Stimulated activated CD8-positive, alpha-beta memory T cell treated with anti-CD3 and anti-CD28 coated beads, Interleukin-4, amount 100 ng/mL, for 1 hour (primary cell): ENCODE measurements at places on chromosomes 3 and 15.

GRCh38 chr3:151604891-151605290, 128.8 kb upstream of the AADACL2 start:
- DNase-seq, result no peak

DNA sequence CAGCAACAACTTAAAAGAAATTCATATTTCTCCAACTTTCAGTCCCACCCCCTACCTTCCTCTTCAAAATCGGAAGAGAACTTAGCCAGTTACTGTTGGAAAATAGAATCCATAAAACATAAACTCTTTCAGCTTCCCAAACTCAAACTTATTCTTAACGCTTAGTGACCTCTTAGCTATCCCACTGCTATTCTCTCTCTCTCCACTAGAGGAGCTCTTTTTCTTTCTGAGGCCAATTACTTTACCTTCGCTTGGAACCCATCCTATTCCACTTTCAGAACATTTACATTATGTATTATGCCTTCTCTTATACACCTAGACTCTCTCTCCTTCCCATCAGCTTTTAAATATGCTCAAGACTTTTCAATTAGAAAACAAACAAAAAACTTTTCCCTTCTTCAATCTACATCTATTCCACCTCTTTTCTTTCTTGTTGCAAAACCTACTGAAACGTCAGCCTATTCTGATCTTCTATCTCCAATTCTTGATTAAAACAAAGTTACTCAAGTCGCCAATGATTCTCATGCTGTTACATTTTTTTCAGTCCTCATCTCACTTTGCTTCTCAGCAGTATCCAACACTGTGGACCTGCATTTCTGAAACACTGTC, 13.4 kb upstream of the GHSR start:
- no peak for DNase-seq

DNA sequence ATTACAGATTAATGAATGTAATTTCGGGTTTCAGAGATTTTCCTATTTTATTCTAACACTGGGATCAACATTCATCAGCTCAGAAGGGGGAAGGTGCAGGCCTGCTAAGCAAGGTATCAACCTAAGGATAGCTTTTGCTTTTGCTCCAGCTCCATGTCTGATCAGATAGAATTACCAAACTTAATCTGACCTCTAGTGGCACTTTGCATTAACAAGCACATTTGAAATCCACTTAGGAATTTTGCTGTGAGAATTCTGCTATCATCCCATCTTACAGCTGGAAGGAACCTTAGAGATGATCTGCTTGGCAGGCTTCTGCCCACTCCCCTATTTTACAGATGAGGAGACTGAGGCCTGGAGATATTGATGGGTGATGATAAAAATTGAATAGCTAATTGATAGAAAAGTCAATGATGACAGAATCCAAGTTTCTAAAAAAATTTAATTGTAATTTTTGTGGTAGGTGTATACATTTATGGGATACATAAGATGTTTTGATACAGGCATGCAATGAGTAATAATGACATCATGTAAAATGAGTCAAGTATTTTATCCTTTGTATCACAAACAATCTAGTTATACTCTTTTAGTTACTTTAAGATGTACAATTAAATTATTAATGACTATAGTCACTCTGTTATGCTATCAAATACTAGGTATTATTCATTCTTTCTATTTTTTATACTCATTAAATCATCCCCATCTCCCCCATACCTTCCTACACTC, 209.2 kb upstream of the ZPLD1 start:
- DNase-seq, result no peak

DNA sequence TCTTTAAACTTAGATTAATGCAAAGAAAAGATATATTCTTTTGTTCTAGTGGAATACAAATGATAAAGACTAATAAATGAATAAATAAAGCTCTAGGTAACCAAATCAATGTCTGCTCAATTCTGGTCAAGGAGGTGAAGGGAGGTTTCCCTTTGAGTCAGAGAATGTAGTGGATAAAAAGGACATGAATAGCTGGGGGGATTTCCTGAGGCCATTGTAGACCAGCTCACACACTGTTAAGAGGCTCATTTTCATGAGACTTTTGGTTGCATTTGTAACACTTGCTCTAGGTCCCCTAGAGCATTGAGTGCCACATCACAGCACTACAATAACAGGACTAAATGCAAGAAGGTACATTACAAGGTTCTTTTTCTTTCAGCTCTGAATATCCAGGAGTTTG, 170.7 kb downstream of the TIGIT start:
- DNase-seq, result no peak

GRCh38 chr3:37315669-37316068, 141.3 kb upstream of the LRRFIP2 start:
- DNase-seq, result no peak

DNA sequence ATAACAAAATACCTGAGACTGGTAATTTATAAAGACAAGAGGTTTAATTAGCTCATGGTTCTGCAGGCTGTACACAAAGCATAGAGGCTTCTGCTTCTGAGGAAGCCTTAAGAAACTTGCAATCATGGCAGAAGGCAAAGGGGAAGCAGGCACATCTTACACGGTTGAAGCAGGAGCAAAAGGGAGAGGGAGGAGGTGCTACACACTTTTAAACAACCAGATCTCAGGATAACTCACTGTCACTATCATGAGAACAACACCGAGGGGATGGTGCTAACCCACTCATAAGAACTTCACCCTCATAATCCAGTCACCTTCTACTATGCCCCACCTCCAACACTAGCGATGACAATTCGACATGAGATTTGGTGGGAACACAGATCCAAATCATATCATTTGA, 54.4 kb downstream of the ATP8B4 start:
- DNase-seq, result no peak

- no peak for DNase-seq
These were observed 79.7 kb downstream of the DZIP3 start for GRCh38 chr3:108669208-108669607.

DNA sequence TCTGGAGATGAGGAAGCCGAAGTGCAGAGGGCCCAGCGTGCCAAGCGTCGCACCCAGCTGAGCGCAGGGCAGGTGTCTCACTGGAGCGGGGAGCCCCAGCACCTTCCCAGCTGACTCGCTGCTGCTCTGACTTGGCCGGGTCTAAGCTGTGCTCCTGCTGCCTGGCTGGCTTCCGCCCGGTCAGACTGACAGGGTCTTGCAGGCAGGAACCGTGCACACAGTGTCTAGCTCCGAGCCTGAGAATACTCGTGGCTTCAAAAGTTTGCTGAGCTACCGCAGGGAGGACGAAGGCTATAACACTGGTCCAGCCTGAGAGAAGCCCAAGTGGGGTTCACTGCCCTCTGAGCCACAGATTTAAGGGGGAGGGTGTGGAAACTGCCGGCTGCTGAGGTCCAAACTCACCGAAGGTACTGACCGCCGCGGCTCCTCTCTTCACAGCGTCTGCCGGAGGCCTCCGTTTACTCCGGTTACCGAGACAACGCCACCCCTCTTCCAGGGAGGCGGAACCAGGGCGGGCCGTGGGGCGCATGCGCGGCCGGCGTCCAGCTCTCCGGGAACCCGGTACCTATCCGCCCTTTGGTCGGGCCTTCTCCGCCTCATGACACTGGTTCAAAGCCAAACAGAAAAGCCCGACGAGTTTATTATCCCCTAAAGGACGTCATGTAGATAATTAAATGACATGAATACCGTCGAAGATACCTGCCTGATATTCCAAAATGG, at the start of gene CFAP44:
CFAP44 (minus strand) TSS at position 443 of the 720 bp plus-strand sequence. CDS start 7,829 bp downstream, outside the sequence.
- peak; percentile 11 for DNase-seq

DNA sequence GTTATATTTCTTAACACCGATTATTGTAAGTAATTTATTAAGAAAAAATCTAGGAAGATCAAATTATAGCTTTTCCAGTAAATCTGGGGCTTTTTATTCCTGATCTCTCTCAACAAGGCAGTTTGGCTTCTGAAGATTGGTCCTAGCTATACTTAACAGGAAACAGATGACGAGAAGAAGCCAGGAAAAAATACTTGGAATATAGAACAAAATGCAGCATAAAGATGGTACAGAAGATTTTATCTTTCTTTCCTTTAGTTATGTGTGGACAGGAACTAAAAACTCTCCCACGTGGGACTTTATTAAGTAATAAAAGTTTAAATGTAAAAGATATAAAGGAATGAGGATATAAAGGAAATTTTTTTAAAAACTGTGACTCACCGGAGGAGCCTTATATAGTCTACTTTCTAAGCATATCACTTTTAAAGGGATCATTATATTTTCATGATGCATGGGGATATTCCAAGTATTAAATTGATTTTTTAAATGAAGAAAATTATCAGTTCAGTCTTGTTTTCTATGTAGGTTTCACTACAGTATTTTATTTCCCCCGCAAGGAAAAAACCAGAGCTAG, 8.2 kb downstream of the B3GNT5 start:
- DNase-seq, result no peak
